ENCODE measurements at places on chromosomes 12 and 14. TPM values are rescaled to one million over a fixed set of nuclear protein-coding genes. Genes with fewer than 3 reads are reported as not detected.

ASCL1 gene
- total RNA-seq: not detected

CABP1 gene
- not detected for total RNA-seq

- DNase-seq: no peak
Measured at GRCh38 chr14:79418649-79419415, 792.5 kb downstream of the DIO2 start.

- no peak for DNase-seq
Measured at GRCh38 chr12:115437061-115437567, 753.1 kb upstream of the TBX3 start.

DNA sequence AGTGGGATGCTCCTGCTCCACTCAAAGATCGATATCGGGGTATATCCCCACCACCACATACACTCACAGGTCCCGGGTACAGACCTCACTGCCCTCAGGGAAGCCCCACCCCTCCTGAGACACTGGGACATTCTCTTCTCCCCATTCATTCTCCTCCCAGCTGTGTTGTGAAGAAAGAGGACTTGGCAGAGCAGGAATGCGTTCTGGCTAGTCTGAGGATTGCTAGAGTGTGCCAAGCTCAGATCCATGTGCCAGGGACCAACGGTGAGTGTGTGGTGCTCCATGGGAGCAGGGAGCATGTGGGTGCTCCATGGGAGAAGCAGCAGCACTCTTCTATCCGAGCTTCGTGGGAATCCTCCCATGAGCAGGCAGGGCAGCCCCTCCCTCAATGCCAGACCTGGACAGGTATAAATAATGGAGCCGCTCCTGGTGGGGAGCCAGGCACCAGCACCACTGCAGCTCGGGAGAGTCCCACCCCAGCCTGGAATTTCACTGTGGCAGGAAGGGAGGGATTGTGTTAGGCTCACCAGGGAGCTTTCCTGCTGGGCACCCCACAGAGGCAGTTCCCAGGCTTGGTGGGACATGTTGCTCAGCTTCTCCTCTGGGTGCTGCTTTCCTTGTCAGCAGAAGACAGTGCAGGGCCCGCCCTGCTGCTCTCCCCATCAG lies 2.3 kb upstream of the KRT5 start:
- no peak for DNase-seq

All from Panc1 (cell line).